ENCODE measurements at places on chromosomes 12 and 14. TPM values are rescaled to one million over a fixed set of nuclear protein-coding genes. Genes with fewer than 3 reads are reported as not detected.

Gene IL31
- total RNA-seq, result not detected

Gene KRT73
- not detected for total RNA-seq

Gene RAB3IP
- total RNA-seq, result 47.9 TPM

Gene AMIGO2
- 5.7 TPM for total RNA-seq

- no peak for DNase-seq
Observed at GRCh38 chr12:49244176-49244575, 20.7 kb upstream of the TUBA1C start.

- no peak for DNase-seq
Observed at GRCh38 chr12:55446326-55446725, 2.5 kb downstream of the OR6C2 start.

DNA sequence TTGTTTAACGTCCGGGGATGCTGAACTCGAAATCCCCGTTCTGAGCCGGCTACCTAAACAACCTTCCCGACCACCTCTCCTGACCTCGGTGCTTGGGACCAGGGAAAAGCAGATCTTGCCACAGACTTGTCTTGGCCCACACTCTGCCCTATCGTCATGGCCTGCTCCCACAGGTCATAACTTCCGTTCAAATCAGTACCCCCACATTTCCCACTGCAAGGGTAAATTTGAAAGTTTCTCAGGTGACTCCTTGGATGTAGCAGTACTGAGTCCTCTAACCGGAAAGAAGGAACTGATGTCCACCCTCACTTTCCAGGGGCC lies 612 bp upstream of the RBM23 start:
- DNase-seq, result no peak

GRCh38 chr12:106071686-106072085 lies 67.1 kb downstream of the NUAK1 start:
- no peak for DNase-seq

GRCh38 chr14:57512220-57512619 lies 18.6 kb upstream of the CCDC198 start:
- DNase-seq, result no peak

DNA sequence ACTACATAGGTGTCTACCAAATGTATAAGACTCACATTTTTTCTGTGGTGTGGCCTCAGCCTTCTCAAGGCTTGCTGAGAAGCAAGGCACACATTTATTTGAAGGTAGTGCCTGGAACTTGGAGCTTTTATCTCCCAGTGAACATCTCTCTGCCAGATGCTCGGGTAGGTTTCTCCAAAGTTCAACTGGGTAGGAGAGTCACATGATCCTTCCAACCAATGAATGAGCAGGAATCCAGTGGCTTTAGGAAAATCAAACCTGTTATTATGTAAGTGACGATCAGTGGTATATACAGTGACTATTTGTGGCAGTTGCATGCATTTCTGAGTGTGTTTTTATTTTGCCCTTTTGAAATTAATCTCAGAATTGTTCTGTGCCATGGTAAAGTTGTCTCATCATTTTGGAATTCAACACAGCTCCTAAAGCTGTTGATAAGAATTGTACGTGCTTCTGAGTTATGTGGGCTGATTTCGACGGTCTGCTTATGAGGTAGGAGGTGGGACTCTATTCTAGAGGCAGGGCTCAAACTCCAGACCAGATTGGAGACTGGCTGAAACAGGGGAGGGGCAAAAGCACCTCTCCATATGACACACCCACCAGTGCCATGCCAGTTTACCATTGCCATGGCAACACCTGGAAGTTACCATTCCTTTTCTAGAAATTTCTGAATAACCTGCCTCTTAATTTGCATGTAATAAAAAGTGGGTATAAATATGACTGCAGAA lies 57.6 kb downstream of the EID3 start:
- DNase-seq, result no peak

- DNase-seq, result peak; percentile 80
Observed at GRCh38 chr12:56601503-56601902, 28.6 kb downstream of the BAZ2A start.

DNA sequence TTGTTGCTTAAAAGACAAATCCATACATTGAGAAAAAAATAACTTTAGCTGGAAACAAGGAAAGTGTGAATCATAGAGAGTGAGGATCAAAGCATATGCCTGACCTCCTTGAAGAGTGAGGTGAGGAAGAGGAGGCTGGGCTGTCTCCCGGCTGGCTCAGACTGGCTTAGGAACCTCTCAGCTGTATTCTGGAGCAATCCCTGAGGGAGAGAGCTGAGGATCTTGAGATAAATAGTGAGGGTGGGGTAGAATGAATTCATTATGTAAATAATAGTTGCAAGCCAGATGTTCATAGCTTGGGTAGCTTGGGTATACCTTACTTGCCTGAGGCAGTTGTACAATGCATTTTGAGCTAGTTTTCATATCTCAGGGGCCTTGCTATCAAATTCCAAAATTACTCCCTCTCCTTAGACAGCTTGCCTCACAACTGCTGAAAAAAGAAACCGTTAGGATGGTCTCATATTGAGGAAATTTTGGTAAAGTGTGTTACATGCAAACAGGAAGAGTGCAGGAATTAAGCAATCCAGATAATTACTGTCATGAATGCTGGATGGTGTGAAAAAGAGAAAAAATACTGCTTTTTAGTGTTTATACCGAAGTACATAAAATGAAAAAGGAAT lies 30.5 kb upstream of the SLC15A5 start:
- DNase-seq, result no peak
